ENCODE measurements at places on chromosomes 12 and 14. TPM values are rescaled to one million over a fixed set of nuclear protein-coding genes. Genes with fewer than 3 reads are reported as not detected.

The FKBP3 gene
- total RNA-seq: 64.7 TPM

The KRT6C gene
- not detected for total RNA-seq

The KCNK10 gene
- not detected for total RNA-seq

DNA sequence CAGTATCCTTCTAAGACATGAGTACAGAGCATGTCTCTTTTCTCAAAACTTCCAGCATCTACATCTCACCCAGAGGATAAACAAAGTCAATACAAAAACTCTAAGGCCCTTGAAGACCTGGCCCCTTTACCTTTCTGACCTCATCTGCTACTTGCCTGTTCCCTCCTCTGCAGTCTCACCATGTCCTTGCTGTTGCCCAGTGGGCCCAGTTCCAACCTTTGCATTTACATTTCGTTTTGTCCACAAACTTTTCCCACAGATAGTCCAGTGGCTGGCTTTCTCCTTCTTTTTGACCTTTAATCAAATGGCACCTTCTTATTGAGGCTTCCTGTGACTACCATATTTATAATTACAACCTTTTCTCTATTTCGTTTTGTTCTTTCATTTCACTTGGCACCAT is 1.6 kb downstream of the IRAK4 start:
- peak overlapping the region; percentile 91 for H3K4me3 ChIP-seq
- peak overlapping the region; percentile 93 for H3K27ac ChIP-seq
- H3K36me3 ChIP-seq: no peaks in the 10 kb centered on the region
- H3K4me1 ChIP-seq: peaks cover 58% of the 10 kb centered on the region
- DNase-seq: no peak

DNA sequence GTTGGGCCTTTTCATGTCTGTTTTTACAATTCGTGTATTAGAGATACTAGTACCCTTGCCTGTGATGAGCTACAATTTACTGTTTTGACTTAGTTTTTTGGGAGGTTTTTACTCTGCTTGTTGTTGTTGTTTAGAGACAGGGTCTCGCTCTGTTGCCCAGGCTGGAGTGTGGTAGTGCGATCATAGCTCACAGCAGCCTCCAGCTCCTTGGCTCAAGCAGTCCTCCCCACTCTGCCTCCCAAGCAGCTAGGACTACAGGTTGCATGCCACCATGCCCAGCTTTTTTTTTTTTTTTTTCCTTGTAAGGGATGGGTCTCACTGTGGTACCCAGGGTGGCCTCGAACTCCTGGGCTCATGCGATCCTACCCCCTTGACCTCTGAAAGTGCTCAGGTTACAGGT is 52.0 kb upstream of the DIP2B start:
- no peak for DNase-seq
- H3K4me3 ChIP-seq: no peak overlapping the region
- no peaks in the 10 kb centered on the region for H3K4me1 ChIP-seq

- H3K36me3 ChIP-seq: no peaks in the 10 kb centered on the region
- no peak overlapping the region for H3K27ac ChIP-seq
- no peak for DNase-seq
- peaks cover 4% of the 10 kb centered on the region for H3K27me3 ChIP-seq
Measured at GRCh38 chr12:93589081-93589480, 16.6 kb downstream of the SOCS2 start.

- no peaks in the 10 kb centered on the region for H3K36me3 ChIP-seq
- H3K4me1 ChIP-seq: no peaks in the 10 kb centered on the region
- H3K27me3 ChIP-seq: no peaks in the 10 kb centered on the region
- no peak for DNase-seq
- H3K27ac ChIP-seq: no peak overlapping the region
Measured at GRCh38 chr12:131025234-131025633, 71.5 kb downstream of the ADGRD1 start.

- H3K4me1 ChIP-seq: peaks cover 93% of the 10 kb centered on the region
- DNase-seq: peak; percentile 55
- peak overlapping the region; percentile 32 for H3K4me3 ChIP-seq
- H3K27me3 ChIP-seq: no peaks in the 10 kb centered on the region
- no peaks in the 10 kb centered on the region for H3K36me3 ChIP-seq
- peak overlapping the region; percentile 50 for H3K27ac ChIP-seq
Measured at GRCh38 chr12:104494137-104494792, 37.5 kb downstream of the CHST11 start.

GRCh38 chr12:57452937-57453509 is 2.1 kb upstream of the INHBE start:
- H3K4me1 ChIP-seq: peaks cover 4% of the 10 kb centered on the region
- DNase-seq: no peak
- H3K36me3 ChIP-seq: no peaks in the 10 kb centered on the region
- no peak overlapping the region for H3K4me3 ChIP-seq
- no peaks in the 10 kb centered on the region for H3K27me3 ChIP-seq
- H3K27ac ChIP-seq: no peak overlapping the region

DNA sequence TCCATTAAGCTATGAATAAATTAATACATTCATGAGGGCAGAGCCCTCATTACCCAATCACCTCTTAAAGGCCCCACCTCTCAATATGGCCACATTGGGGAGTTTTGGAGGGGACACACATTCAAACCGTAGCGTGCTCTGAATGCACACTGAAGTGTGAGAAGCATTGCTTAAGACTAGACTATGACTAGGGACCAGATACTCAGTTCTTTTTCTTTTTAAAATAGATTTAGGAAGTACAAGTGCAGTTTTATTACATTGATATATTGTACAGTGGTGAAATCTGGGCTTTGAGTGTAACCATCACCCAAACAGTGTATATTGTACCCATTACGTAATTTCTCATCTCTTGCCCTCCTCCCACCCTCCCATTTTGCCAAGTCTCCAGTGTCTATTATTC is 21.0 kb upstream of the JDP2 start:
- H3K4me3 ChIP-seq: no peak overlapping the region
- H3K27me3 ChIP-seq: no peaks in the 10 kb centered on the region
- no peaks in the 10 kb centered on the region for H3K4me1 ChIP-seq
- H3K36me3 ChIP-seq: no peaks in the 10 kb centered on the region
- H3K27ac ChIP-seq: no peak overlapping the region
- no peak for DNase-seq

GRCh38 chr12:93090731-93091172 is 161.7 kb upstream of the EEA1 start:
- peaks cover 5% of the 10 kb centered on the region for H3K4me1 ChIP-seq
- H3K4me3 ChIP-seq: no peak overlapping the region
- no peaks in the 10 kb centered on the region for H3K27me3 ChIP-seq
- no peak for DNase-seq
- no peaks in the 10 kb centered on the region for H3K36me3 ChIP-seq
